ENCODE measurements at places on chromosomes 7 and 10. TPM values are rescaled to one million over a fixed set of nuclear protein-coding genes. Genes with fewer than 3 reads are reported as not detected.

GRCh38 chr7:134941185-134941900, 45.0 kb upstream of the AGBL3 start:
- DNase-seq = no peak

DNA sequence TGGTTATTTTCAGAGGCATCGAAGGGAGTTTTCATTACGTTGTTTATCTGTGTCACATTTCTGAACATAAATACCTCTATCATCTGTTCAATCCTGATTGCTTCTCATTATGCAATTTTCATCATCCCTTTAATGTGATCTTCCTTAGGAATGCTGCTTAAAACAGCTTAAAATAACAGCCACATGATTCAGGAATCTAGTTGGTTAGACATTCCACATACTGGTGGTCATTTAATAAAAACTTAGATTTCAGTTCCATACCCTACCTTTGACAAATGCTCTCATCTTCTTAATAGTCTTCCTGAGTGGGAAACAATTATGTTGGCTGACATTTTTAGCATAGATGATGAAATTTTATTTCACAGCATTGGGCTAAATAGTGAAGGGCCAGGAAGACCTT, 191.3 kb upstream of the CDCA7L start:
- no peak for DNase-seq

DNA sequence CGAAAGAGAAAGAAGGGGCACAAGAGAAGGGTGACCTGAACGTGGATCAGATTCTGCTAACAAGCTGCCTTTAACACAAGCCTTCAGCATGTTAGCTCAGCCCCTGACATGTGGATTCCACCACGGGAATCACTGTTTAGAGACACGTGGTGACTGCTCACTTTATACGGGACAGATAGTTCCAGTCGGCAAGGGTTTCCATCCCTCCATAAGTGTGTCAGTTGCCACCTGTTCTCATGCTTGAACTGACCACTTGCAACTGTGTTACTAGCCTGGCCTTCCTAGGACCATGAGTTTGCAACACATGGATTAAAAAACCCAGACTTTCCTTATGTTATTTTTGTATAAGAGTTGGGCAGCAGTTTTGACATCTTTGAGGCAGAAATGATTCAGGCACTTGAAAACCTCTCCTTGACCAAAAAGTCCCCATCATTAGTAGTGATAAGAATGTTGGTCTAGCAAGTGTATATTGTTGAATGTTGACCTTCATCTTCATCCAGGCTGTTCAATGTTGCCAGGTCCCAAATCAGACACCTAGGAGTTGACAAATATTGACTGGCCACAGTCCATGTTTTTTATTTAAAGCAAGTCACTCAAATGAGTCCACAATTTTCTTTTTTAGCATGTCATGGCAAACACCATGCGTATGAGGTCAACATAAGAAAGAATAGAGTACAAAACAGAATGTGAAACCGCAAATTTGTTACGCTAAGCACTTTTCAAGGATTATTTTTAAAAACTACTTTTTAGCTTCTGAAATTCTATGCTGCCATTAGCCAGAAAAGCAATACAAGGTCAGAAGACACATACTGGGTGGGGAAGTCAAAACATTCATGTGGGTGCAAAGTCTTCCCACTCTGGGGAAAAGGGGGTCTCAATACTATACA, 101.6 kb downstream of the ABLIM1 start:
- DNase-seq = no peak

DNA sequence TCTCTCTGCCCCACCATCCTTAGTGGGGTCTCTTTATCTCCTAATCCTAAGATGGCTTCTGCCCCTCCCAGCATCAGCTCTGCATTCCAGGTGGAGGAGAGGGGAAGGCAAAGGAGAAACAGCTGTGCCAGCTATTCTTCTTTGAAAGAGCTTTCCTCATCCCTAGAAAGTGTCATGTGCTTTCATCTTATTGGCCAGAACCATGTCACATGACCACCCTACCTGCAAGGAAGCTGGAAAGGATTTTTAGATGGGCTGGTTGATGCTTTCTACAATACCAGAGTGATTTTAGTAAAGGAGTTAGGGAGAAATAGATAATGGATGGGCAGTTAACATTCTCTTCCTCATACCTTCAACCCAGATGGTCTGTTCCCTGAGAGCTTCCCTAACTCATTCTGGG, 141.1 kb downstream of the INSYN2A start:
- DNase-seq = no peak

The TSPAN12 gene
- 7.1 TPM for total RNA-seq

The SPDYE2 gene
- total RNA-seq = not detected
